ENCODE measurements at places on chromosomes 11 and 22. TPM values are rescaled to one million over a fixed set of nuclear protein-coding genes. Genes with fewer than 3 reads are reported as not detected.

The TEX12 gene
- total RNA-seq: 0.17 TPM

The DNAJB7 gene
- not detected for total RNA-seq

The APOL4 gene
- 28.5 TPM for total RNA-seq

The SHANK3 gene
- total RNA-seq: 8.3 TPM

The BIRC3 gene
- total RNA-seq: 6.2 TPM

The DBX1 gene
- not detected for total RNA-seq

The KCNJ11 gene
- total RNA-seq: 2.1 TPM
